ENCODE measurements at places on chromosomes 2 and 18.
A peak's percentile ranks its signal among the peaks of the same experiment; 100 is the strongest.

- no peak for DNase-seq
Measured at GRCh38 chr18:14970027-14970426, 222.1 kb downstream of the ANKRD30B start.

- no peak for DNase-seq
Measured at GRCh38 chr2:160175169-160176134, 24.6 kb downstream of the ITGB6 start.

DNA sequence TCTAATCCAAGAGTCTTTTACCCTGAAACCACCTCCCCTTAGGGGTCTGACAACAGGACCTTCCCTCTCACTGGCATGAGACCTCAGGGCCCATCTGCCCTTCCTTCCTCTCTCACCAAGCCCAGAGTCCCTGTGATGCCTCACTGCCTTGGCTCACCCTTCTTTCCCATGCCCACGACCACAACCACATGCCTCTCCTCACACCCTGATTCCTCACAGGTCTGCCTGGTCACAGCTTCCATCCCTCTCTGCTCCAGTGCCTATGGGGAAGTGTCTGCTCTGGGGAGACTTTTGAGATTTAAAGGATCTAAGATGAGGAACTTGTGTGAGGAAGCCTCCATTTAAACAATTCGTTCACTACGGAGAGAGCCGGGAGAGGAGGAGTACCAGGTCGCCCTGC is 98.9 kb upstream of the SH3BP4 start:
- DNase-seq = no peak

DNA sequence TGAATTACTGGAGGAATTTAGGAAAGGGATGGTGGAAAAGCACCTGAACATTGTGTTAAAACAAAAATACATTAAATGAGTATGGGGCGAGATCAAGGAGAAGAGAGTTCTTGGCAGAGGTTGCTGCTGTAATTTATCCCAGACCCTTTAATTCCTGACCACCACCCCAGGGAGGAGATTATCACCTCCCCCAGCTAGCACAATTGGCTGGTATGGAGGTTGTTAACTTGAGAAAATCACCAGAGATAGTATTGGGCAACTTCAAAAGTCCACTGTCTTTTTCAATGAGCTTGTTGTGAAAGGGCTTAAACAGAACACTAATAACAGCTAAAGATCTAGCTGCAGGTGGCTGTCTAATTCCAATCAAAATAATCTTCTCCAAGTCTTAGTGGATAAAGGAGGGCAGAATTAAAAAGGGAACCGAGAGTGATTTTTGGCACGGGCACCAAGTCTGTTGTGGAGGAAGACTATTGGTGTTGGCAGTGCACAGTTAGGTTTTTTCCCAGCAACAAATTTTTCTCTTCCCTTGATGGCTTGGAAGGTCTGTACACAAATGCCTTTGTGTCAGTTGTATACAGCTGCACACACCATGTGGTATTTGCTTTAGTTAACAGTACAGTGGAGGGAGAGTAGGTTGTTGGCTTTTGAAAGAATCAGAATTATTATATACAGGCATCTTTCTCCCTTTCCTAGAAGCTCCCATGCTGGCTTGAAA is 289.5 kb downstream of the SLC4A3 start:
- DNase-seq = no peak

DNA sequence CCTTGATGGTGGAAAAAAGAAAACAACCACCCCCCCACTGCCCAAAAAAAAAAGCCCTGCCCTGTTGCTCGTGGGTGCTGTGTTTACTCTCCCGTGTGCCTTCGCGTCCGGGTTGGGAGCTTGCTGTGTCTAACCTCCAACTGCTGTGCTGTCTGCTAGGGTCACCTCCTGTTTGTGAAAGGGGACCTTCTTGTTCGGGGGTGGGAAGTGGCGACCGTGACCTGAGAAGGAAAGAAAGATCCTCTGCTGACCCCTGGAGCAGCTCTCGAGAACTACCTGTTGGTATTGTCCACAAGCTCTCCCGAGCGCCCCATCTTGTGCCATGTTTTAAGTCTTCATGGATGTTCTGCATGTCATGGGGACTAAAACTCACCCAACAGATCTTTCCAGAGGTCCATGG is 28.0 kb downstream of the MAL start:
- no peak for DNase-seq

- no peak for DNase-seq
Measured at GRCh38 chr2:46383784-46384456, 86.7 kb downstream of the EPAS1 start.

DNA sequence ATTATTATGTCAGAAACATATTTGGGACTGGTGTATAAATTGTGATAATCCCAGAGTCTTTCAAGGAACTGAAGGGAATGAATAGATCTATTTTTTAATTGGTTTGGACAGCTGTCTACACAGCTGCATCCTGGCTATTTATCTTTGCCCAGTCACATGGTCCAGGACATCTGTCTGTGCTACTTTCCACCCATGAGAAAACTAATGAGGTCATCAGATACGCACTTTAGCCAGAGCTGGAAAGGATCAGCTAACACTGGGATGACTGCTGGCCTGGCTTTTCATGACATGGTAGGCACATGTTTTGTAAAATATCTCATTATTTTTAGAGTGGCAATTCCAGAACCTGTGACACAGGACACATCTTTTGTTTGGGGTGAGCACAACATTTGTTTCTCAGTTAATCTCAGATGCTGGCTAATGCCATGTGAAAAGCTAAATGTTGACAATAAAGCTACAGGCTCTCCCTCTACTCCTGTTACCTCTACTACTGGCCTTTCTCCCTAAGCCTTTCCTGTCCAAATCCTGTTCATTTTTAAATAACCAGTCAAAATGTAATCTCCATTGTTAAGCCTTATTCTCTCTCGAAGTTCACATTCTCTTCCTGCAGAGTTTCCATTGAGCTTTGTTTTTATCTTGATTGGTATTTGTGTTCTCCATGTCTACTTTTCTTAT is 500.7 kb downstream of the RIT2 start:
- DNase-seq = no peak

DNA sequence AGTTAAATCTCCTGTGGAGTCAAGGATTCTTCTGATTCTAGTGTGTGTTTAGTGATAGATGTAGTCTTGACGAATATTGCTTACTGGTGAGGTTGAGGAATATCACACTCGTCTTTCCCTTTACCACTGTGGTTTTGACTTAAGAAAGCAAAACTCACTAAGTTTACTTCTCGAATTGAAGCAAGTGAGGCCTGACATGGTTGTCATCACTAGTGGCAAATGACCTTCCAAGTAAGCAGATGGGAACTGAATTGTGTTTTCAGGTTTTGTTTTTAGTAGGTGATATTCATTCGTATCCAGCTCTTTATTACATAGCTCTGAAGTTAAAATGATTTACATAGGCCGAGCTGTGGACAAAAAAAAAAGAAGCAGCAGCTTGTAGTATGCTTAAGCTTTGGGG is 20.6 kb upstream of the DSG4 start:
- DNase-seq = no peak

- no peak for DNase-seq
Measured at GRCh38 chr18:75251466-75251865, 40.9 kb downstream of the TSHZ1 start.

GRCh38 chr18:61635901-61636528 is 256.8 kb downstream of the RNF152 start:
- DNase-seq = peak; percentile 4

DNA sequence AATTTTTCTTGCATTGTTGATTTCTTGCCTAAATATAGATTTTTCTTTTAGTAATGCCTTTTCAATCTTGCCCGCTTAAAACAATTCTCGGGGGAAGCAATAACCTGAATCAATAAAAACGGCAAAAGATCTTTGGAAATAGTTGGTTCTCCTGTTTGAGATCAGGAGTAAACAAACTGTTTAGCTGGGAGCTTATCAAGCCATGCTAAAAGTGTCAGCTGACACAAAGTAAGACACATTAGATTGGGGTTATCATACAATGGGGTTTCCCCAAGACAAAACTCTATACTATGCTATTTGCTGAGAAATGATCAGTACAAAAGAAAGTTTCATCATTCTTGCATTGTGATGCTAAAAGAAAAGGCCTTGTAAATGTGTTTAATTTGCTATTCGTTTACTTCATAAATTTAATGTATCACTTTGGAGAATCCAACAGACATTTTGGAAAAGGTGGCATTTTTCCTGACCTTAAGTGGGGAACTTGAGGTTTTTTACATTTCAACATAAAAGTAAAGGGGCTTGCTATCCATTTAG is 46.5 kb downstream of the ATIC start:
- no peak for DNase-seq

- no peak for DNase-seq
Measured at GRCh38 chr2:124035001-124035400, 9.9 kb downstream of the CNTNAP5 start.

GRCh38 chr2:75525434-75526310 is 35.1 kb downstream of the EVA1A start:
- no peak for DNase-seq

DNA sequence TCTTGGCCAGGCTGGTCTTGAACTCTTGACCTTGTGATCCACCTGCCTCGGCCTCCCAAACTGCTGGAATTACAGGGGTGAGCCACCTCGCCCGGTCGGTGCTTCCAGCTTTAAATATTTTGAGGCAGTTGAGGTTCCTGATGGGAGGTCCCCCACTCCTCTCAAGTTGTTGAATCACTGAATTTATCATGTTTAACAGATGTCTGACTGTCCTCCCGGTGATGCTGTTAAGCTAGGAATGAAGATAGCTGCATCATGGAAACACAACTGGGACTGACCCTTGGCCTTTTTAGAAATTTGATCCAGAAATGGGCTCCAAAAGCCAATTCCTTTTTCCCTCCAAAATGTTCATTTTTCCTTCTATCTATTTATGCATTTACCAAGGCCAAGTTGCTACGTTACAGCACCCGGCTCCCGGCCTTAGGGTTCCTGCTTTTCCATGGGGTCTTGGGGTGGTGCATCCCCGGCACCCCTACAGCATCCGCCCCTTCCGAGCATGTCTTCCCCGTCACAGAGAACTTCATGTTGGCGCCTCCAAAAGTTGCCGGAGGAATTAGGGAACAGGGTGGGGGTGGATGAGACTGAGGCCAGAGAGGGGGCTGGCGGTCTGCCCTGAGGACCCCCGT is 43.9 kb downstream of the PAX8 start:
- DNase-seq = no peak

- no peak for DNase-seq
Measured at GRCh38 chr18:75167137-75167536, 41.8 kb downstream of the PTGR3 start.

- DNase-seq = no peak
Measured at GRCh38 chr2:102619414-102620319, at the start of gene SLC9A2. TSS of gene SLC9A2 (plus strand) at chr2:102619553. CDS start at chr2:102619849, 296 bp downstream.

GRCh38 chr18:64234321-64234720 is 85.4 kb upstream of the LINC00305 start:
- no peak for DNase-seq

- no peak for DNase-seq
Measured at GRCh38 chr2:169734169-169734847, 676 bp downstream of the KLHL23 start.

DNA sequence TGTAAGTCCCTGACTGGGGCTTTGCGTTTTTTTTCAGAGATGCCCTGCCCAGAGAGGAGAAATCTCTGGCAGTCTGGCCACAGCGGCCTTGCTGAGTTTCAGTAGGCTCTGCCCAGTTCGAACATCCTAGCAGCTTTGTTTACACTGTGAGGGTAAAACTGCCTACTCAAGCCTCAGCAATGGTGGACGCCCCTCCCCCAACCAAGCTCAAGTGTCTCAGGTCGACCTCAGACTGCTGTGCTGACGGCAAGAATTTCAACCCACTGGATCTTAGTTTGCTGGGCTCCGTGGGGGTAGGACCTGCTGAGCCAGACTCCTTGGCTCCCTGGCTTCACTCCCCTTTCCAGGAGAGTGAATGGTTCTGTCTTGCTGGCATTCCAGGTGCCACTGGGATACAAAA is 31.7 kb downstream of the L3MBTL4 start:
- DNase-seq = no peak

- no peak for DNase-seq
Measured at GRCh38 chr2:207330912-207331311, 165.2 kb upstream of the KLF7 start.

DNA sequence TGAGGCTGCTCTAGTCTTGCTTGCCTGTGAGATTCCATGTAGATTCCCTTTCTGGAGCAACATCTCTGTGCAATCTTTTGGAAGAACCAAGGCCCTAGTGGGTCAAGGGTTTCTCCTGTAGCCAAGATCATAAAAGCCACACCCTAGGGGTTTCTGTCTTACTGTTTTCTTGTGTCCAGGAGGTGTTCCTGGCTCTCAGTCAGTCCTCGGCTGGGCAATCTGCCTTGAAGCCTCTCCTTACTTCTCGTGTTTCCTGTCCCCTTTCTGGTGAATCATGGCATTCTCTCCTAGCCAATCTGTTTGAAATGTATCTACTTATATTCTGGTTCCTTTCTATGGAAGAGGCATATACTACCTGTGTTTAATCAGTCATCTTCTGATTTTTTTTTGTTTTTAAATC is 484.8 kb upstream of the UBE2E3 start:
- no peak for DNase-seq

- DNase-seq = no peak
Measured at GRCh38 chr2:196331143-196331542, 159.8 kb upstream of the STK17B start.

DNA sequence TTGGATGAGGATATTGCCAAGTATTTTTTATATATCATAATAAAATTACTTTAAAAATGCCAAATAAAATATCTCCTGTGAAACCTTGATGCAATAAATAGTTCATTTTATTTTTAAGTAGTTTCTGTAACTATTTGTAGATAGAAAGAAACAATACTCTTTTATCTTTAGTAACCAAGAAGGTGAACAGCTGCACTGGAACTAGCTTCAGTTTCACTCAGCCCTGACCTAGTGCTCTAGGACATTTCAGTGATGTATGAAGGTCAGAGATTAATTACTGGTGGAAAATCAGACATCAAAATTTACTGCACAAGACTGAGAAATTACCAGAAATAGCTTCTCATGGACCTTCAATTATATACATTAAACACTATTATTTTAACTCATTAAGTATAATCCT is 1305.0 kb downstream of the CNTNAP5 start:
- no peak for DNase-seq

DNA sequence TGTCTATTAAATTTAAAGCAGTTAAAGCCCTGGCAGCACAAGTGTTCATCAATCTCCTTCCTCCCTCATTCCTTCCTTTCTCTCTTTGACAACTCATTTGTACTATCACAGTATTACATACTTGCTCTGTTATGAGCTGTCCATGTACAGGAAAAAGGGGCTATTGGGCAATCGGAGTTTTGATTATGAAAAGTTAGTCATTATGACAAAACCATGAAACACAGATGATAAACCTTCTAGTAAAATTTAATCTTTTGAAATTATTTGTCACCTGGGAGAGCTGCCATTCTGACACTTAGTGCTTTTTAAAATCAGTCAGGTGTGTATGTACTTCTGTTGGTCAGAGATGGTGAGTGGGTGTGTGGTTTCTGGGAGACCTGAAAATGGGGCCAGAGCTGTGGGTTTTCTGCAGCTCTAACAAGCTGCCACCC is 39.4 kb downstream of the MAP4K4 start:
- DNase-seq = no peak

GRCh38 chr18:9673296-9674251 is 34.5 kb upstream of the RAB31 start:
- DNase-seq = no peak

DNA sequence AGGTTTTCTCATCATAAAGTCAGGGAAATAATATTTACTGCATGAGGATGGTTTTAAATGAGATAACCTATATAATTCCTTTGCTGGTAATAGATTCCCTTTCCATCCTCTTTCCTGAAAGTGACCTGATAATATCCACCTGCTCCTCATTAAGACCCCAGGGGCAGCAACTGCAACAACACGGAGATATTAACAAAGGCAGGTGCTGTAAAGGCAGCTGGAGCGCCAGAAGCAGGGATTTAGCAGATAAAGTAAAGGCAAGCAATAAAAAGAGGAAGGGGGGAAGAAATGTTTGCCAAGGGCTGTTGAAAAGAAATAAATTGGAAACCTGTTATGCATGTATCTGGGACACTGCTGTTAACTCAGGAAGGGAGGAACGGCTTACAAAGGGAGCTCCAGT is 472.6 kb upstream of the KLHL29 start:
- no peak for DNase-seq

Measured in thymus (tissue), 14 donors.